Cortex of kidney (tissue), 1 donor: ENCODE measurements at places on chromosomes 11 and 22.

DNA sequence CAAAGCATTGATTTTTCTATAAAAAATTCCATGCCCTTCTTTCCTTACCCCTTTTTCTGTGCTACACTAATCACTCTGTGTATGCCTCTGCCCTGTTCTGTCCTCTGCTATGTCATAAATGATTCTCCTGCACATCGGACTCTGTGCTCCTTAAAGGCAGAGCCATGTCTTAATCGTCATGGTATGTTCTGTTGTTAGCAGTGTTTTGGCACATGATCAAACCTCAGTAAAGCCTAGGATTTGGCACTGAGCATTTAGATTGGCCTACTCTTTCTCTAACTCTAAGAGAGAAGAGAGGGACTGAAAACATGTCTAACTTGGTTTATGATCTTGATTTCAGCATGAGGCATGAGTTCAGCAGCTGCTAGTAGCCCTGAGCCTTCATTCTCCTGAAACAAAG, 266.9 kb downstream of the AASDHPPT start:
- DNase-seq = no peak

GRCh38 chr22:37033605-37034430, 14.3 kb downstream of the MPST start:
- no peak for DNase-seq

GRCh38 chr11:115409691-115410220, 94.5 kb downstream of the CADM1 start:
- DNase-seq = no peak

GRCh38 chr11:68411501-68411991, 49.0 kb upstream of the PPP6R3 start:
- DNase-seq = no peak

GRCh38 chr22:44147821-44148574, 32.7 kb upstream of the PARVG start:
- DNase-seq = no peak

GRCh38 chr22:39097098-39098020, at the start of gene APOBEC3H:
Gene APOBEC3H (plus strand): TSS chr22:39097244. CDS start chr22:39100279, 3,035 bp downstream.
- no peak for DNase-seq

- DNase-seq = no peak
Measured at GRCh38 chr11:121298774-121299173, 6.2 kb downstream of the SC5D start.

DNA sequence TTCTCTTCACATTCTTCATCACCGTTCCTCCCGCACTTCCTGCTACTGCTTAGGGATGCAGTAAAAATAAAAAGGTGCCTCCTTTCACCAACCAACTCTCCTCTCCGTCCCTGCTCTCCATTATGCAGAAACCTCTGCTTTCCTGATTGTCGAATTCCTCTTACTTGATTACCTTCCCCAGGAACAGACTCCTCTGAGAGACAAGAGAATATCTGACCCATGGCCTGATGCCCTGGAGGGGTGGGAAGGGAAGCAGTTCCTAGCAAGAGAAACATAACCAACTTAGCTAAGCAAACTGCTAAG, 80.9 kb downstream of the TRIM29 start:
- no peak for DNase-seq

- no peak for DNase-seq
Measured at GRCh38 chr22:37546437-37547250, 13.6 kb upstream of the CDC42EP1 start.

DNA sequence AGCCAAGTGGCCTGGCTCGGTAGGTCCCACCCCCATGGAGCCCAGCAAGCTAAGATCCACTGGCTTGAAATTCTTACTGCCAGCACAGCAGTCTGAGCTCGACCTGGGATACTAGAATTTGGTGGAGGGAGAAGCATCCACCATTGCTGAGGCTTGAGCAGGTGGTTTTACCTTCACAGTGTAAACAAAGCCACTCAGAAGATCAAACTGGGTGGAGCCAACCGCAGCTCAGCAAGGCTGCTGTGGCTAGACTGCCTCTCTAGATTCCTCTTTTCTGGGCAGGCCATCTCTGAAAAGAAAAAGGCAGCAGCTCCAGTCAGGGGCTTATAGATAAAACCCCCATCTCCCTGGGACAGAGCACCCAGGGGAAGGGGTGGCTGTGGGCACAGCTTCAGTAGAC, 22.3 kb upstream of the OR5B21 start:
- no peak for DNase-seq

- no peak for DNase-seq
Measured at GRCh38 chr11:88683024-88683423, 345.5 kb upstream of the CTSC start.
